ENCODE measurements at places on chromosomes 16 and 17. TPM values are rescaled to one million over a fixed set of nuclear protein-coding genes. Genes with fewer than 3 reads are reported as not detected.

The CCL2 gene
- not detected for total RNA-seq

The SLC16A13 gene
- total RNA-seq: 19.5 TPM

The RRAD gene
- 0.66 TPM for total RNA-seq

The LGALS9 gene
- total RNA-seq: 133 TPM

The DNASE1L2 gene
- total RNA-seq: 2.6 TPM

The GRB2 gene
- 163 TPM for total RNA-seq

The ANKRD40CL gene
- not detected for total RNA-seq
